ENCODE measurements at places on chromosomes 11 and 22. TPM values are rescaled to one million over a fixed set of nuclear protein-coding genes. Genes with fewer than 3 reads are reported as not detected.

GLYAT gene
- 0.42 TPM for total RNA-seq

GRCh38 chr11:39668640-39669039 is 1790.8 kb downstream of the LRRC4C start:
- no peak for DNase-seq

GRCh38 chr11:103494491-103494890 is 385.3 kb downstream of the DYNC2H1 start:
- no peak for DNase-seq

GP1BB gene
- total RNA-seq = 28.7 TPM

PRRG4 gene
- total RNA-seq = 17.5 TPM

DNA sequence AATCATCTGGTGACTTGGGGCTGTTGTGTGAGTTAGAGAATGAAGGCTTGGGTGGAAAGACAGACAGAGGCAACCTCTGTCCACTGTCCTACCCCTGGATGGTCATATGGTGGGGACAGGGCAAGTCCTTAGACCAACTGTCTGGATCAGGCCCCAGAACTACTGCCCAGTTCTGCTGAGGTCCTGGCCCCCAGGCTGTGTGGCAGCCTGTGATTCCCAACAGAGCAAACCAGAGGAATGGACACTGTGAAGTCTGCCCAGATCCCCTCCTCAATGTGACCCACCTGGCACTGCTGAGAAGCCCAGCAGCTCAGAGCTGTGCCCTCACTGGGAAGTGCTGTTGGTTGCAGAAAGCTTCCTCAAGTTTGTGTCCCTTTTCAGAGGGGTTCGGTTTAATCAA is 69.0 kb downstream of the GGTLC2 start:
- DNase-seq = no peak

GRCh38 chr11:47991266-47991830 is 11.0 kb downstream of the PTPRJ start:
- DNase-seq = no peak

CASP5 gene
- not detected for total RNA-seq

RAB36 gene
- total RNA-seq = 1.7 TPM

DNA sequence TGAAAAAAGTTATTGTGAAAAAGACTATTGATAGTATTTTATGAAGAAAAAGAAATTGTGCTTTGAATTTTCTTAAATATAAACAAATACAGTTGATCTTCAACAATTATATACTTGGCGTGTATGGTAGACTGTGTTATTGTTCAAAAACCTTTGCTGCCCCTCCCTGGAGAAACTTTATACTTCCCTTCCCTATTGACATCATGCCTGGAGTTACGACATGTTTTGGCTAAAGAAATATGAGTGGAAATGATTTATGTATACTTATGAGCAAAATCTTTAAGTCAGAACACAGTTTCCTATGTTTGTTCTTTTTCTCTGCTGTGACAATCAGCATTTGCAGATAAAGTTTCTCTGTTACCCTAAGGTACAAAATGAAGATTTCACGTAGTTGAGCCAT is 243.8 kb downstream of the TMEM135 start:
- no peak for DNase-seq

RPLP2 gene
- total RNA-seq = 692 TPM
